ENCODE measurements at places on chromosomes 1 and 21. TPM values are rescaled to one million over a fixed set of nuclear protein-coding genes. Genes with fewer than 3 reads are reported as not detected.
A peak's percentile ranks its signal among the peaks of the same experiment; 100 is the strongest.

Gene DYRK3
- 46.2 TPM for total RNA-seq

Gene EPHX1
- 31.5 TPM for total RNA-seq

Gene PLA2G5
- total RNA-seq: not detected

Gene KPRP
- not detected for total RNA-seq

Gene IL10
- under 0.01 TPM for total RNA-seq

Gene TNNT2
- 3.5 TPM for total RNA-seq

Gene NEXN
- total RNA-seq: 16.8 TPM

Gene PCP4
- not detected for total RNA-seq

Gene WNT3A
- not detected for total RNA-seq

Gene LEFTY1
- not detected for total RNA-seq

DNA sequence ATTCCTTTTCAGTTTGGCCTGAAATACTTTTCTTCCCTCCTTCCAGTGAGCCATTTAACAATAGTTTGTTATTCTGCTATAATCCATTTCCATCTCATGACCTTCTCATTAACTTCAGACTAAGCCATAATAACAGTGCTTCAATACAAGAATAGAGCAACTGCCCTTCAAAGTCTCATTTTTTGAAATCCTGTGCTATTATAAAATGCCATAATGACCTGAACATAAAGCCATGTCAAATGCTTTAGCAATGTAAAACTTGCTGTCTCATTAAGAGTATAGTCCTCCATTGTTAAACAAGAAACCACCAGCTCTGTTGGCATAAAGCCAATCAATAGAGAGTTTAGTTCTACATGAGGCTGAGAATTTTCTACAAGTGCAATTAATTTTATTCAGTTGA, 9.6 kb upstream of the PIGK start:
- no peak for DNase-seq

GRCh38 chr1:39277879-39278278, 73.4 kb downstream of the MACF1 start:
- no peak for DNase-seq

DNA sequence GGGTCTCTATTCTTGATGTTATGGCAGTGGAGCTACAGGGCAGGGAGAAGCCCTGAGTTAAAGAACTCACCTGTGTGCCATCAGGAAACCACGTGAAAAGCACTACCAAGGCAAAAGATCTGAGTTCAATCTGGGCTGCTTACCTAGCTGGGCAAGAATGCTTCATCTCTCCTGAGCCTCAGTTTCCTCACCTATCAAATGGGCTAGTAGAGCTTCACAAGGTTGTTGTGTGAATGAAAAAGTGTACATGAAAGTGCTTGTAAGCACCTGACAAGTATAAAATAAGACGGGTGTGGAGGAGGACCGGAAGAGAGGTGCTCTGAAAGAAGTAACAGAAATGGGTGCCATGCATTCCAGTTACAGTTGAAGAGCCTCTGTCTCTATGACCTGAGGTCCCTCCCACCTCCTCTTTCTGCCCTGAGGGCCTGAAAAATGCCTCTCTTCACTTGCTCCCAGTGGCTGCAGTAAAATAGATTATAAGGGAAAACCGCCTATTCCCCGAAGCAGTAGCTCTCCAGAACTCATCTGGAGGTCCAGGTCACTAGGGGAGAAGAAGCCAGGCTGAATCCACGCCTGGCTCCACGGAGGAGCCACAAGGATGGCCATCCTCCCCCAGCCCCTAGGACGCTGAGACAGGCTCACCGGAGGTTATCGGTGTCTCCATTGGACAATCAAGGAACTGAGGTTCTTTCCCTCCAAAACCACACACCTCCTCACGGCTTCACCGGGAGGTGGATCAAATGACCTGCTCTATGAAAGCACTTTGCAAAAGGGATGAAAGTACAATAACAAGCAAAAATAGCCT, 1.4 kb downstream of the GPR161 start:
- no peak for DNase-seq

DNA sequence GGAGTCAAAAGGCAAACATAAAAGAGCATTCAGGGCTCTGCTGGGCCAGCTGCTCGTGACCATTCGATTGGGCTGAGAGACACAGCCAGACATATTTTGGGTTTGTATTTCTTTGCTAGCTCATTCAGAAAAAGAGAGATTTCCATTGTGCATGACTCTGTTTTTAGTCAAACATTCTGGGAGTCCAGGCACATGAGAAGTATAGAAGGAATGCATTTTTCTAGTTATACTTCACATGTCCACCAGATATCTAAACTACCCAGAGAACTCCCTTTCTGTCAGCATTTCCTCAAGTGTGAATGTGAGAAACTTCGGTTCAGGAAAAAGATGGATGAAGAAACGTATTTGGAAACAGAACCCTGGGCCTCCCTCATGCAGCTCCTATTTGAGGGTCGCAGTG, 6.3 kb upstream of the KCNE1 start:
- DNase-seq: no peak

DNA sequence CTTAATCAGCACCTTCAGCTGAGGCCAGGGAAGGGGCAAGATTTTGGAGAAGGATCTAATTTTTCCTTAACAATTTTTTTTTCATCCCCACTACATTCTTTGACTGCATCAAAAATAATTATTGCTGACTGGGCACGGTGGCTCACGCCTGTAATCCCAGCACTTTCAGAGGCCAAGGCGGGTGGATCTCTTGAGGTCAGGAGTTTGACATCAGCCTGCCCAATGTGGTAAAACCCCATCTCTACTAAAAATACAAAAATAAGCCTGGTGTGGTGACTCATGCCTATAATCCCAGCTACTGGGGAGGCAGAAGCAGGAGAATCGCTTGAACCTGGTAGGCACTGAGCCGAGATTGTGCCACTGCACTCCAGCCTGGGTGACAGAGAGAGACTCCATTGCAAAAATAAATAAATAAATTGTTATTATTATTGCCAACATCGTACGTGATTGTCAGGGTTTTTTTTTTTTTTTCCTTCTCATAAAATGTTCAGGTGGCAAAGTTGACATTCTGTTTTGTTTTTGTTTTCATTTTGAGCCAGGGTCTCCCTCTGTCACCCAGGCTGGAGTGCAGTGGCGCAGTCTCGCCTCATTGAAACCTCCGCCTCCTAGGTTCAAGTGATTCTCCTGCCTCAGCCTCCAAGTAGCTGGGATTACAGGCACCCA, 37.3 kb upstream of the MORC3 start:
- peak; percentile 88 for DNase-seq

GRCh38 chr21:34899302-34899701, 149.8 kb downstream of the RUNX1 start:
- DNase-seq: no peak

- no peak for DNase-seq
Observed at GRCh38 chr21:38806153-38806941, 618 bp downstream of the ETS2 start.

DNA sequence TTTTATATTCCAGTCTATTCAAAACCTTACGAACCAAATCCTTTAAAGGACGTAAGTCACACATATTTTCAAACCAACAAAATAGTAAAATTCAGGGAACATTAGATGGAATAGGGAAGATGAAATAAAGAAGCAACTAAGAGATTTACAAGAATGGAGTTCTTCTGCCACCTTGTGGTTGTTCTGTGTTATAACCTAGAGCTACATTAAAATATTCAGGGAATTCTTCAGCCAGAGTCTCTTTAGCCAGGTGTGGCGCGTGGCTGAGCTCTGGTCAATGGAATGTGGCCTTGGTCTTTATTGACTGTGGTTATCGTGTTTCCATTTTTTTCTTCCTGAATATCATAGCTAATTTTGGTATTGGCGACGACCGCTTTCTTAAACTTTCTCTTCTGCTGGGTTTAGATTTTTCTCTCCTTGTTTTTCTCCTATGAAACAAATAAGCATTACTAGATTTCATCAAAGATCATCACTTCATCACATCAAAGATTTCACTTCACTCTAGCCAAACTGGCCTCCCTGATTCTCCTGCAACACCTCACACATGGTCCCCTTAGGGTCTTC, 221.3 kb downstream of the MRPL39 start:
- DNase-seq: peak; percentile 58

GRCh38 chr1:18751425-18751824, 108.0 kb downstream of the TAS1R2 start:
- no peak for DNase-seq

- DNase-seq: no peak
Observed at GRCh38 chr1:230679825-230680224, 34.1 kb downstream of the AGT start.

- DNase-seq: peak; percentile 98
Observed at GRCh38 chr1:119783354-119784185, 14.9 kb upstream of the HMGCS2 start.

- DNase-seq: no peak
Observed at GRCh38 chr21:38263493-38263892, 6.7 kb downstream of the KCNJ15 start.

DNA sequence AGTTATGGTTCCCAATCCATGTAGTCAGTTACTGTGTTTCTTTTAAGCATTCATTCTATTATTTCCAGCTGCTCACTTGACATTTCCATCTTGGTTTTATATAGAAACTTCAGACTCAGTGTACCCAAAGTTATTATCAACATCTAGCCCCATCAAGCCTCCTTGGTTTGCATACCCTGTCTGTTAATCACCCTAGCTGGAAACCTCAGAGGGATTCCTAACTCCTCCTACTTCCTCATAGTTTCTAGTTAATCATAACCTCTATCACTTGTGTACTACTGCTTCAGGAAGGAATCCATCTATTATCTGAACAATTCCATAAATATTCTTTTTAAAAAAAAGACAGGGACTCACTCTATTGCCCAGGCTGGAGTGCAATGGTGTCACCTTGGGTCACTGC, 293.3 kb downstream of the SDCCAG8 start:
- DNase-seq: peak; percentile 52

GRCh38 chr1:1079408-1080121, 5.5 kb upstream of the RNF223 start:
- peak; percentile 91 for DNase-seq

DNA sequence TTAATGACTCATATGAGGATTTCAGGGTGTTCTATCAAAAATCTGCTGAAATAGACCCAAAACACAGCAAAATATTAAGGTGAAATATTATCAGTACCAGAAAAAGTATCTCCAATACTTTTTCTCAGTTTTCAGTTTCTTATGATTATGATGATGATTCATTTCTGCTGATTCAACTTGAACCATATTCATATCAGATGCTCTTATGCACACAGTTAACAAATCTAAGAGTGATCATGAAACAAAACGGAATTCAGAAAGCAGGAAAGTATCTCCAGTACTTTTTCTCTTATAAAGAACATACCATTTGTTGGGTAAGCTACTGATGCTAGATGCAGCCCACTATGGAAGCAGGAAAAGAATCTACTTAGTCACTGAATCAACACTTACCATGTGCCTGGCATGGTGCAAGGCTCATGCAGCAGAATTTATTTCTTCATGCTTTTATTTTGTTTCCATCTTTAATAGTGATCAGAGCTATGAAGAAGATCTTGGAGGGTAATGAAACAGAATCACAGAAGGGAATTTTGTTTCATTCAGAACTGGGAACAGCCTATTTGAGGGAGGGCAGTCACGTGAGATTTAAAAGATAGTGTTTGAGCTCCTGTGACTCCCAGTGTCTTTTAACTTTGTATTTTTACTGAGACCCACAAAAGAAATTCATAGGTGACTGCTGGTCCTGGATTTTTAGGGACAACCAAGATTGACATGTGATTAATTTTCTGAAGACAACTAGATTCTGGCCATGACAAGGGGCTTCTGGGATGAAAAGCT, 480.6 kb downstream of the SETD4 start:
- DNase-seq: no peak

DNA sequence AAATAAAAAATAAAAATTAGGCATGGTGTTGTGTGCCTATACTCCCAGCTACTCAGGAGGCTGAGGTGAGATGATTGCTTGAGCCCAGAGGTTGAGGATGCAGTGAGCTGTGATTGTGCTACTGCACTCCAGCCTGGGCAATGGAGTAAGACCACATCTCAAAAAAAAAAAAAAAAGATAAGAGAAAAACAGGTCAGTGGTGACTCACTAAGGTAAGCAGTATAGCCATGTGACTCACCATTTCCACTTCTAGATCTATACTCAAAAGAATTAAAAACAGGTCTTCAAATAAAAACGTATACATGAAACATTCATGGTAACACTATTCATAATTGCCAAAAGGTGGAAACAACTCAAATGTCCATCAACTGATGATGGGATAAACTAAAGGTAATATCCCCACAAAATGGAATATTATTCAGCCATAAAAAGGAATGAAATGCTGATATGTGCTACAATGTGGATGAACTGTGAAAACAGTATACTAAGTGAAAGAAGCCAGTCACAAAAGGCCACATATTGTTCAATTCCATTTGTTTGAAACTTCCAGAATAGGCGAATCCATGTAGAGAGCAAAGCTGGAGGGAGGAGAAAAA, 75.1 kb downstream of the ZNF281 start:
- DNase-seq: no peak

DNA sequence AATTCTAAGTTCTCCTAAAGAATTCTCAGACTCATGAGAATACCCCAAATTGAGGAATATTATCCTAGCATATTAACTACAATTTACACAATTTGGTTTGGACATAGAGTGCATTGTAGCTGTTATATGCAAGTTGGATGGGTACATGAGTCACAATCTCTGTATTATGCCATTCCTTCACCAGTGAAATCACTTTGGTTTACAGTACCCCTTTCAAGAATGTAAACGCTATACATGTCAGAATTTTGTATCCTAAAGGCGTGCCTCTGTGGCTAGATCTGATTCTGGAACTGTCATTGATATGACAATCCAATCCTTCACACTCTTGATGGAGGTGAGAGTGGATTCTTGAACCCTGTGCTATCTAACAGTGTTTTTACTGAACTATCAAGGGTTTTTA, 6.7 kb upstream of the IL10RB start:
- no peak for DNase-seq

- DNase-seq: no peak
Observed at GRCh38 chr1:9520411-9520810, 18.9 kb upstream of the SLC25A33 start.

DNA sequence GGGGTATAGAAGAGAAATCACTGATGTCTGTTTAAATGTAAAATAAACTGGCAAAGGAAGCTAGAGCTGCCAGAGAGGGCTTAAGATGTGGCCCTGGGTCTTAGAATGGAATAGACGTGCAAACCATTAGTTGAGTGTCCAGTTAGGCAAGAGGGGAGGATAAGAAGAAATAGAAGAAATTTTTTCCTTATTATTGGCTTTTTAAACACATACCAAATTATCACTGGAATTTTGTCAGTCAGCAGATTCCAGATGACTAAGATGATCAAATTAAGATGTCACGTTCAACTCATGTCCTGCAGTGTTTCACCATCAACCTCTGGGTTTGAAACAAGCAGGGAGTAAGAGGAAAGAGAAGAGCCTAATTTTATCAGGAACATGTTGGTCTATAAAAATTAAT, 71.6 kb upstream of the C1orf21 start:
- peak; percentile 69 for DNase-seq

All from fibroblast of villous mesenchyme (primary cell).